Suppressor macrophage treated with lipopolysaccharide for 1 hour (primary cell): ENCODE measurements at places on chromosomes 16 and 17.

- DNase-seq: no peak
Measured at GRCh38 chr16:24822974-24823373, 22.8 kb upstream of the SLC5A11 start.

DNA sequence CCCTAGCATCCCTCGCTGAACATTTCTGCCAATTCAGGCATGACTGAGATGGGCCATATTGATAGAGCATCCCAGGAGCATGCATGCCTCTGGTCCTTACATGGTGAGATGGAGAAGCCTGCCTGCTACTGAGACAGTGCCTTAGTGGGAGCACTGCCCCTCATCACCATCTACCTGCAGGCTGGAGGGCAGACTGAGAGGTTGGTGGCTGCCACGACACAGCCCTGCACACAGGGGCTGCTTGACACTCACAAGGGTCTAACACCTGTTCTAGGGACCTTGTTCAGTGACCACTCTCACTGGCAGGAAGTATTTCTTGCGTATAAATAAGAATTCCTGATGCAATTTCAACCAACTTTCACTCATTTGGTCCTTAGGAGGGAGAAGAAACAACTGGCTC is 34.0 kb downstream of the WIPI1 start:
- DNase-seq: no peak

DNA sequence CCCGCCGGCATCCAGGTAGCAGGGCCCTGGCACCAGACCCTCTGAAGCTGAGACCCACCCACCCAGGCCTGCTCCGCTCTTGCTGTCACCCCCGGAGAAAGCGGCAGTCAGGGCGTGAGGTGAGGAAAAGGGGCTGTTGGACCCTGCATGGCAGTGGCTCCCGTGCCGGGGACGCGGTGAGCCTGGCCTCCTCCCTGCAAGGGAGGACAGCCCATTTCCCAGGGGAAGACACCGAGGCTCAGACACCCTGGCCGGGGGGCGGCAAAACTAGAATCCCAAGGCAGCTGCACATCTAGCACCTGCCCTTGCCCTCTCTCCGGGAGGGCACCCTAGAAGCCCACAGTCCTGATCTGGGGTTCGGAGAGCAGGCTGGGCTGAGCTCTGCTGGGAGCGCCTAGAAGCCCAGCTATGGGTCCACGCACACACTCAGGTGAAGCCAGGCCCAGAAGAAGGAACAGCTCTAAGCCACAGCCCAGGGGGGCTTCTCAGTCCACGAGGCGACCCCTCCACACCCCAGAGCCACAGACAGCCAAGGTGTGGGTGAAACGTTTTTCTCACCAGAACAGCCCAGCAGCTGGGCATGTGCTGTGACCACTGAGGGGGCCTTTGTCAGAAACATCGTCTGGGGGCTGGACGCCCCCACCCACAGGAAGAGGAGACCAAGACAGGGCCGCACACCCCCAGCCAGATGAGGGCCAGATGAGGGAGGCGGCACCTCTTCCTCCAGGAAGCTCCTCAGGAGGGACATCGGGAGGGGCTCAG is 22.4 kb downstream of the SLC7A5 start:
- DNase-seq: no peak

GRCh38 chr17:51818777-51819176 is 339.7 kb downstream of the CA10 start:
- DNase-seq: no peak

- no peak for DNase-seq
Measured at GRCh38 chr17:288802-289356, 63.7 kb downstream of the RPH3AL start.

GRCh38 chr17:82750241-82750908 is 1.5 kb upstream of the TBCD start:
- DNase-seq: no peak

DNA sequence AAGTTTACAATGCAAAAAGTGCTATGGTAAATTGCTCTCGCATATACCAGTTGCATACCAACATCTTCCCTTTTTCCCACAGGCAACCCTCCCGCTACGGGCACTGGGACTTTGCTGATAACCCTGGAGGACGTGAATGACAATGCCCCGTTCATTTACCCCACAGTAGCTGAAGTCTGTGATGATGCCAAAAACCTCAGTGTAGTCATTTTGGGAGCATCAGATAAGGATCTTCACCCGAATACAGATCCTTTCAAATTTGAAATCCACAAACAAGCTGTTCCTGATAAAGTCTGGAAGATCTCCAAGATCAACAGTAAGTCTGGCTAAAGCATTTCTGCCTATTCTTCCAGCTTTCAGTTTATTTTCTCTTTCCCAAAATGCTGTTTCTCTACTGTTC is 27.9 kb upstream of the HSBP1 start:
- DNase-seq: no peak

GRCh38 chr17:2011411-2012371 is 13.4 kb downstream of the RTN4RL1 start:
- peak; percentile 24 for DNase-seq

GRCh38 chr16:965036-965395 is 5.8 kb downstream of the LMF1 start:
- DNase-seq: no peak

DNA sequence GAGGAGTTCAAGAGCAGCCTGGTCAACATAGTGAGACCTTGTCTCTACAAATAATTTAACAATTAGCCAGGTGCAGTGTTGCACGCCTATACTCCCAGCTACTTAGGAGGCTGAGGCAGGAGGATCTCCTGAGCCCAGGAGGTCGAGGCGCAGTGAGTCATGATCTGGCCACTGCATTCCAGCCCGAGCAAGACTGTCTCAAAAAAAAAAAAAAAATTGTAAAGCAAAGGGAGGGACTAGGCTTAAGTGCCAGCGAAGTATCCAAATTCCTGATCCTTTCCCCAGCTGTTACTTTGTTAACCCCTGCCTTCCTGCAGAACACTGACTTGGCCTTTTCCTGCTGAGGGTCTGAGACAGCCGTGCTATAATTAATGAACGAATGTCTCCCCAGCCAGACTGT is 2.7 kb downstream of the GDPD3 start:
- DNase-seq: no peak

DNA sequence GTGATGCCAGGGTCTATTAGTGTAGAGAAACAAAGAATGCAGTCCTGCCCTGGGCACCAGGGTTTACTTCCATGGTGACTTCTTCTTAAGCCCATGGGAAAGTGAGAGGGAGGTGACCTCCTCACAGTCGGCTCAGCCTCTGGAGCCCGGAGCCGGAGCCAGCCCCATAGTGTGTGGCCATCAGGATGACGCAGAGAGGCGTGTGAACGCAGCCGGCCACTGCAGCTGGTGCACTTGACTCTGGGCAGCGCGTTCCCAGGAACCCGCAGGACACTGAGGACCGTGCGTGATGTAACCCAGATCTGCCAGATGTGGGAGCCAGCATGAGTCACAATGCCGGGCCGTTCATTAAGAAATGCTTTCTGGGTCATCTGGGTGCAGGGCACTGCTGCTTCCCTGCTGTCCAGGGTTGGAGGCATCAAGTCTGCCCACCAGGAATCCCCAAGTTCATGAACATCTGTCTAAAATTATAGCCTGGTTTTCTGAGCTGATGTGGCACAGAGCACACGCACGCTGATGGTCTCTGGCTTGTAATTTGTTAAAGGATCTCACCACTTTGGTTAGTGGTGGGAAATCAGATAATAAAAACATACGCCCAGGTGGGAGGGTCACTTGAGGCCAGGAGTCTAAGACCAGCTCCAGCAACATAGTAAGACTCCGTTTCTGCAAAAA is 114.1 kb downstream of the PITPNC1 start:
- DNase-seq: peak; percentile 86

DNA sequence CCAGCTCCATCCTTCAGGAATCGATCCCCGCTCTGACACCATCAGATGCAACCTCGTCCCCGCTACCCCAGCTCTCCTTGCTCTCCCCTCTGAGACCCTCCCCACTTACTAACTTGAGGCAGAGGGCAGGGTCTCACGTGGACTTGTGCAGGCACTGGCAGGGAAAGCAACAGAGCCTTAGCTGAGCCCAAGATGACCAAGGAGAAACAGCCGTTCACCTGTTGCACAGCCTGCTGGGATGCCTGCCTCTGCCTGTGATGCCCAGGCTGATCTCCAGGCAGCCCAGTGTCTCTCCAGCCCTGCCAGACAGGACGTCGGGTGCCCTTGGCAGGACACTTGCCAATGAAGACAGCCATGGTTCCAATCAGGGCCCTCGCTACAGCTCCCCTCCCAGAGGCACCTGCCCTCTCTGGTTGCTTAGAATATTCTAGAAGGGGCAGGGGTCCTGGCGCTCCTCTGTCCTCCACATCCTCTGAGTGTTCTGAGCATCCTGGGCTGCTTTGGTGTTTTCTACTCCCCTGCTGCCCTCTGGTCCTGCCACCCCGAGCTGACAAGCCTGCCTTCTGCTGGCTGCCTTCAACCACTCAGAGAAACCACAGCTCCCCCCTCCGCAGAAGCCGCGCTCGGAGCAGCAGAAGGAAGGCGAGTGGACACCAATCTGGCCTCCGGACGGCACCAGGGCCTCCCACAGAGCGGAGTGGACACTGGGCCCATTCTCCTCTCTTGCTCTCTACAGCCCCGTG is 6.7 kb downstream of the CEP295NL start:
- DNase-seq: no peak

GRCh38 chr16:81315271-81316175 is 761 bp downstream of the GAN start:
- peak; percentile 78 for DNase-seq

DNA sequence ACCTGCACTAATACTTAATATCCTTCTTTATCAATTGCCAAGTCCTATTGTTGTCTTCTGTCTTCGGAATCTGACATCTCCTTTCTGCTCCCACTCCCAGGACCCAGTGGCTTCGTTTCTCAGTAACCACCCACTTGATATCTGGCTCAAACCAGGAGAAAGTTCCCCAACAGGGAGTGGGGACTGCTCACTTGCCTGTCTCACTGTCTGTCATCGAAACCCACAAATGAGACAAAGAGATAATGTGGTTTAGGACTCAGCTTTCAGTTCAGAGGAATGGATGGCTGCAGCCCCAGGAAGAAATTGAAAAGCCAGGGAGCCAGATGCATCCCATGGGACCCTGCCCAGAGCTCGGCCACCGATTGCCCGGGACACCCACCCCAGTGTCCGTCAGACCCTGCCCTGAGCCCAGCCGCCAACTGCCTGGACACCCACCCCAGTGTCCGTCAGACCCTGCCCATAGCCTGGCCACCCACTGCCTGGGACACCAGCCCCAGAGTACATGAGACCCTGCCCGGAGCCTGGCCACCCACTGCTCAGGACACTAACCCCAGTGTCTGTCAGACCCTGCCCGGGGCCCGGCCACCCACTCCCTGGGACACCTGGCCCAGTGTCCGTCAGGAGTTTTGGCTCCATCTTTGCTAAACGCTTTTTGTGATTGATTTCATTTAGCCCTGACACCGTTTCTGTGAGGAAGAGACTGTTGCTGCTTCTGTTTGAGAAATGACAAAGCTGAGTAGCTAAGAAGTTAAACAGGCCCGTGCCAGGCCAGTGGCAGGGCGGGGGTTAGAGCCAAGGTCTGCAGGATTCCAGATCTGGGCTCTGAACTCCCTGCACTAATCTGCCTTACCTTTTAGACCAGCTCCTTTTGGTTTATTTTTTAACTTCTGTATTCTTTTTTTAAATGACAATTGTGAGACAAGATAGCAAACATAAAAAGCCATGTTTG is 251.4 kb downstream of the PHKB start:
- no peak for DNase-seq

DNA sequence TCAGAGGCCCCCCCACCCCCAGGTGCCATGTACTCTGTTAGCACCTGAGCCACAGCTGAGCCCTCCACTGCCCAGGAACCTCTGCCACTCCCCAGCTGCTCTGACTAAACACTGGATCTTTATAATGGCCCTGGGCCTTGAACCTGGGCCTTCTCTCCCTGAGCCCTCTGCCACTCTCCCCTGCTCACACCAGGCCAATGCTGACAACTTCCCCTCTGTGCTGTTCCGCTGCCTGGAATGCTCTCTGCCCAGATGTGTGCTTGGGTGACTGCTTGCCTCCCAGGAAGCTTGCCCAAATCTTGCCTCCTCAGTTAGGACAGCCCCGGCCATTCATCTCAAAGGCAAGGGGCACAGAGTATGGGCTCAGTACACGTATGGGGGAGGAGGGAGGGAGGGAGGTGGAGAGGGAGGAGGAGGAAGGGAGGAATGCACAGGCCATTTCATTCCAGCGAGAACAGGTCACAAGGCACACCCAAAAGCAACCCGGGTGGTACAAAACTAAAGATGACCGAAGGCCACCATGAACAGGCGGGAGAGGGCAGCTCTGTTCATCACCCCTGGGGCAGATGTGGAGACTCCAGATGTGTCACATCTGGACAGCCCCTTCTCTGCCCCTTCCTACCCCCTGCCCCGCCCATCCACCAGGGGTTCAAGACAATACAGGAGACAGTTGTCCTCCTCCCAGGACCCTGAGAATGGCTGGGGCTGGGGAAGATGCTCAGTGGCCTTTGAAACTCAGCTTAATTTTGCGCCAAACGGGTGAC is 15.3 kb upstream of the TNFRSF13B start:
- DNase-seq: peak; percentile 34

- DNase-seq: no peak
Measured at GRCh38 chr16:17228048-17228707, 242.6 kb downstream of the XYLT1 start.

DNA sequence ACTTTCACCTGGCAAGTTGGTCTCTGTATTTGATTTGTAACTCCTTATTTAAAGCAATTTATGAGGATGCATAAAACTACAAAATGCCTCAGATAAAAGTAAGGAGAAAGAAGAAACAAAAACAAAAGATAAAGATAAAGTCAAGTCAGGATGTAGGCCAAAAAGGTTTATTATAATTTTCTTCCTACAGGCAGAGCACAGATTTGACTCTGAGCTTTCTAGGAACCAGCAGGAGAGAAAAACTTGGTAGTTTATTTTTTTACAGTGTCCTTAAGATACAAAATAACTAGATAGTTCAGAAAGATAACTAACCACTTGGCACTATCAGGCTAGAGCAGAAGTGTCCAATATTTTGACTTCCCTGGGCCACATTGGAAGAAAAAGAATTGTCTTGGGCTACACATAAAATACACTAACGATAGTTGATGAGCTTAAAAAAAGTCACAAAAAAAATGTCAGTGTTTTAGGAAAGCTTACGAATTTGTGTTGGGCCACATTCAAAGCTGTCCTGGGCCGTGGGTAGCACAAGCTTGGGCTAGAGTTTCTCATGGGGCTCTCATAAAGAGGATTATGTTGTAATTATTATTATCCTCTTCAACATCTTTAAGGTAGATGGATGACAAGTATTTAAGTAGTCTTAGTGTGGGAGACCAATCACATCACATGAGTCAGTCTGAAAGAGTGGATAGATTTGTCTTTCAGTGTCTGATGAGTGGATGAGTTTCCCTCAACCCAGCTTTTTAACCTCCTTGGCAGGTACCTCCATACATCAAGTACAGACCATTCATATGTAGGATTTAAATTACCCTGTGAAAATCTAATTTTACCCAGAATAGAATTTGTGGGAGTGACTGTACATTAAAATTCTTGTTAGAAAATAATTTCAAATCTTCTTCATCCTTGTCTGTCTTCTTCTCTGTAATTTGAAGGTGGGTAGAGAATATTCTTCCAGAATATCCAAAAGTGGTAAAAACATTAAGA is 17.0 kb downstream of the PAFAH1B1 start:
- no peak for DNase-seq

- DNase-seq: peak; percentile 30
Measured at GRCh38 chr17:82734987-82735866, at the start of gene FN3K. TSS of gene FN3K (plus strand) at chr17:82735615. CDS start at chr17:82735637, 22 bp downstream.
